Fibroblast of the aortic adventitia (primary cell): ENCODE measurements at places on chromosomes 5 and 9. TPM values are rescaled to one million over a fixed set of nuclear protein-coding genes. Genes with fewer than 3 reads are reported as not detected.

The TLX3 gene
- not detected in 2 replicates for total RNA-seq

The LCN12 gene
- total RNA-seq = not detected in 2 replicates

The EHMT1 gene
- 31.4 and 41.8 TPM in 2 replicates for total RNA-seq

The CDC25C gene
- total RNA-seq = 0.16 and 8.9 TPM in 2 replicates

The SPRY4 gene
- 1.3 and 13.9 TPM in 2 replicates for total RNA-seq

The NREP gene
- 42.0 and 102 TPM in 2 replicates for total RNA-seq

The SURF1 gene
- 25.1 and 49.3 TPM in 2 replicates for total RNA-seq

The MAP1B gene
- 130 and 401 TPM in 2 replicates for total RNA-seq

The SYK gene
- total RNA-seq = not detected in 2 replicates

The RLN2 gene
- not detected in 2 replicates for total RNA-seq

The ASPN gene
- total RNA-seq = 14.6 and 65.8 TPM in 2 replicates

The SGCD gene
- 7.9 and 11.7 TPM in 2 replicates for total RNA-seq

The RHOBTB3 gene
- 82.2 and 86.9 TPM in 2 replicates for total RNA-seq

The PCDHB8 gene
- 0.16 and 0.27 TPM in 2 replicates for total RNA-seq
